ENCODE measurements at places on chromosomes 2 and 18.

- DNase-seq: no peak
These were observed 34.1 kb downstream of the TRABD2A start for GRCh38 chr2:84846741-84847142.

- no peak for DNase-seq
These were observed 92.4 kb downstream of the SOCS6 start for GRCh38 chr18:70380915-70381896.

DNA sequence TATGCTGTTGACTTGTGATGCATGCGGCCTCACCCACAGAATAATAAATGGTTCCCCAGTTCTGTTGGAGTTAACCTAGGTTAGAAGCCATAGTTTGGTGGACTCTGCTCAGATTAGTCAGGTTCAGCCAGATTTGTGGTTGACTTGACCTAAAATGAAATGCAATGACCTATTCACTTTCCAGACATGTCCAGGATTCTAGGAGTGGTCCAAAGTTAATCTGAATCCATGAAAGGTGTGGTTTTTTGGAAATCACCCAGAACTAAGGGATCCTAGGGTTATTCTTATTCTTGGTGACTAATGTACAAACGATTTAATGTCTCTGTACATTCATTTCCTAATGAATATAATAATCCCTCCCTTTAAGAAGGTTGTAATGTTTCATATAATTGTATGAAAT, 88.9 kb upstream of the RBBP8 start:
- DNase-seq: no peak

- DNase-seq: no peak
These were observed 69.3 kb upstream of the HK2 start for GRCh38 chr2:74764429-74765272.

- no peak for DNase-seq
These were observed 1.4 kb upstream of the TTL start for GRCh38 chr2:112480530-112481049.

GRCh38 chr18:5073026-5073944, 123.8 kb downstream of the AKAIN1 start:
- DNase-seq: no peak

Data from thoracic aorta (tissue), 2 donors.